ENCODE measurements at places on chromosomes 16 and 17. TPM values are rescaled to one million over a fixed set of nuclear protein-coding genes. Genes with fewer than 3 reads are reported as not detected.

ASGR2 gene
- not detected for total RNA-seq

HOXB1 gene
- total RNA-seq: not detected

GNGT2 gene
- not detected for total RNA-seq

KRTAP3-1 gene
- not detected for total RNA-seq

ADORA2B gene
- 7.8 TPM for total RNA-seq

ACE gene
- 0.91 TPM for total RNA-seq

SMARCE1 gene
- 139 TPM for total RNA-seq

SECTM1 gene
- 7.7 TPM for total RNA-seq

MOSMO gene
- 16.7 TPM for total RNA-seq

PPP1R1B gene
- not detected for total RNA-seq

ITGB3 gene
- 27.6 TPM for total RNA-seq

TXNDC17 gene
- 138 TPM for total RNA-seq

ZNF778 gene
- total RNA-seq: 9.3 TPM

STH gene
- total RNA-seq: not detected

PRSS36 gene
- total RNA-seq: 0.91 TPM

TMIGD1 gene
- not detected for total RNA-seq

RNF222 gene
- not detected for total RNA-seq

DYNLRB2 gene
- total RNA-seq: 1.1 TPM

OTOA gene
- total RNA-seq: 0.13 TPM

PLA2G10 gene
- total RNA-seq: not detected

KRT12 gene
- total RNA-seq: not detected

TBX2 gene
- total RNA-seq: 8.4 TPM

LRRC37A3 gene
- 12.5 TPM for total RNA-seq

ADAD2 gene
- not detected for total RNA-seq

CD68 gene
- 116 TPM for total RNA-seq

PMFBP1 gene
- total RNA-seq: under 0.01 TPM

CTRB1 gene
- not detected for total RNA-seq

CCL16 gene
- total RNA-seq: not detected

CCL18 gene
- total RNA-seq: not detected

FAM171A2 gene
- total RNA-seq: 0.91 TPM

DPEP2 gene
- total RNA-seq: not detected

TAC4 gene
- total RNA-seq: not detected

PERCC1 gene
- total RNA-seq: not detected

CACNG3 gene
- total RNA-seq: not detected

NAGPA gene
- 21.6 TPM for total RNA-seq

CRISPLD2 gene
- 45.5 TPM for total RNA-seq

SARM1 gene
- 12.5 TPM for total RNA-seq

UTS2R gene
- not detected for total RNA-seq

FBXW10B gene
- 1.0 TPM for total RNA-seq

EVPLL gene
- total RNA-seq: not detected

LGALS9B gene
- total RNA-seq: not detected

KRTAP4-7 gene
- total RNA-seq: not detected

CDRT15L2 gene
- total RNA-seq: not detected

CHRNE gene
- total RNA-seq: 0.65 TPM

SGF29 gene
- total RNA-seq: 7.8 TPM

FOXN1 gene
- 0.11 TPM for total RNA-seq

ST6GALNAC1 gene
- not detected for total RNA-seq

SLC5A10 gene
- total RNA-seq: not detected

SGSH gene
- 32.3 TPM for total RNA-seq

KRTAP9-8 gene
- not detected for total RNA-seq

NPIPB6 gene
- not detected for total RNA-seq

BOLA2 gene
- total RNA-seq: 11.7 TPM

HBQ1 gene
- total RNA-seq: not detected
